ENCODE measurements at places on chromosomes 2 and 18. TPM values are rescaled to one million over a fixed set of nuclear protein-coding genes. Genes with fewer than 3 reads are reported as not detected.

AMER3 gene
- not detected for total RNA-seq

TCF7L1 gene
- 4.3 TPM for total RNA-seq

ANKRD29 gene
- 0.43 TPM for total RNA-seq

MRPS5 gene
- 30.0 TPM for total RNA-seq

CTAGE1 gene
- total RNA-seq, result 0.43 TPM

BBS5 gene
- 5.6 TPM for total RNA-seq

VWC2L gene
- total RNA-seq, result under 0.01 TPM

SPIRE1 gene
- total RNA-seq, result 29.3 TPM

DUSP2 gene
- 2.3 TPM for total RNA-seq

MRO gene
- total RNA-seq, result not detected

GALNT13 gene
- total RNA-seq, result 1.7 TPM

DNA sequence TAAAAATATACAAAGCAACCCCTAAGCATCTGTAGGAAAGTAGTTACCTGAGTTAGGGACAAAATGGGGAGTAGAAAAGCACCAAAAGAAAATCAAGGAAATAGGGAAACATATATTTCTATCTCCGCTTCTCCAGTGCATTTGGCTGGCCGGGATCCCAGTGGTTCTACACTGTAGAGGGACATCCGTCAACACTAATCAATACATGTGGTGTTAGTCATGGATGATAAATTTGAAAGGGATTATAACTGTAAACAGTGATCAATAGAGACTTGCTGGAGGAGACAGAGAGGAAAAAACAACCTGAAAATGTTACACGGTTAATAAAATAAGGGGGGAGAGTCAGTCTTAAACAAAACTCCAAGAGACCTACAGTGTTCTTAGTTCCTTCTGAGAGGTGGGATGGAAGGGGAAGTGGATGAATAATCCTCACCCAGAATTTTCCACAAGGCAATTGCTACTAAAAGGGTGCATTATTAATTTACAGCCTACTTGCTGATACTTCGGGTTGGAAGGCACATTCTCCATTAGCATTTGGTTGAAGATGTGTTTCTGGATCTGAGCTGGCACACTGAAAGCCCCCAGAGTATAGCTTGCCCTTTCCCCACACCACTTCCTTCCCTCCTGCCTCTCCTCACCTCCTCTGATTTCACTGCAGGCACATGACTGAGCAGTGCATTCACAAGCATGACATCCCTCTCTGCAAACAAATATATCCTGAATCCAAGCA, 530.0 kb downstream of the BCL11A start:
- DNase-seq, result no peak

DNA sequence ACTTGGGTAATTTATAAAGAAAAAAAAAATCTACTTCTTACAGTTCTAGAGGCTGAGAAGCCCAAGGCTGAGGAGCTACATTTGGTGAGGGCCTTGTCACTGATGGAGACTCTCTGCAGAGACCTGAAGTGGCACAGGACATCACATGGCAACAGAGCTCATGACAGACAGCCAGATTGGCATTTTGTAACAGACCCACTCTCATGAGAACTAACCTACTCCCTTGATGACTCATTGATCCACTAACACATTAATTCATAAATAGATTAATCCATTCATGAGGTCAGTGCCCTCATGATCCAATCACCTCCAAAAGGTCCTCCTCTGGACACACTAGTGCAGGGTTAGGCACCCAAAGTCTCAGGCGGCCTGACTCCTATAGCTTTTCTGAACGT, 318.4 kb downstream of the GULP1 start:
- no peak for DNase-seq

DNA sequence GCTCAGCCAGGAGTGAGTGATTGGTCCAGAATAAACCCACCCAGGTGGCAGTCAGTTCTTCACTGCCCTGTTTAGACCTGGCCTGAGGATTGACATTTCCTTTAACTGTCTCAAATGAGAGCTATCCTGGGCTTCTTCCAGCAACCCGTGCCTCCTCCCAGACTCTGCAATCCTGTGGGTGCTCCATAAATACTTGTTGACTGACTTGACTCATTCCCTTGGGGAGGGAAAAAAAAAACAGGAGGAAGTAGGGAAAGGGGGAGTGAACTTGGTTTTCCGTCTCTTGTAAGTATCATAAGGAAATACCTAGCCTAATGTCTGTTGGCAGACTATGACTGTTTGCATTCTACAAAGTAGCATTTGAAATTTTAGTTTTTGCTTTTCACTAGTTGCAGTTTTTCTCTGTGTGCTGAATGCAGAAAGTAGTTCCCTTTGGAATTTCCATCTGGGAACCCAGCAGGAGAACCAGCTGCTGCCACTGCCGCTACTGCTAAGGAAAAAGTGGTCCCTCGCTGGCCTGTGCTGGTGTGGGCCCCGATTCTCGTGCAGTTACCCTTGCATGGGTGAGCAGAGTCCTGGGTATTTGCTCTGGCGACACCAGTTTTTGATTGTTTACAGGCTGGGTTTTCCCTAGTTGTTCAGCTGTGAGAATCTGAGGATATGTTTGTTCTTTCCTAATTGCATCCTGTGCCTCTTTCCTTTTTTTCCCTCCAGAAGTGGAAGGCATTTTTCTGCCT, 78.8 kb downstream of the TGOLN2 start:
- DNase-seq, result peak; percentile 95

DNA sequence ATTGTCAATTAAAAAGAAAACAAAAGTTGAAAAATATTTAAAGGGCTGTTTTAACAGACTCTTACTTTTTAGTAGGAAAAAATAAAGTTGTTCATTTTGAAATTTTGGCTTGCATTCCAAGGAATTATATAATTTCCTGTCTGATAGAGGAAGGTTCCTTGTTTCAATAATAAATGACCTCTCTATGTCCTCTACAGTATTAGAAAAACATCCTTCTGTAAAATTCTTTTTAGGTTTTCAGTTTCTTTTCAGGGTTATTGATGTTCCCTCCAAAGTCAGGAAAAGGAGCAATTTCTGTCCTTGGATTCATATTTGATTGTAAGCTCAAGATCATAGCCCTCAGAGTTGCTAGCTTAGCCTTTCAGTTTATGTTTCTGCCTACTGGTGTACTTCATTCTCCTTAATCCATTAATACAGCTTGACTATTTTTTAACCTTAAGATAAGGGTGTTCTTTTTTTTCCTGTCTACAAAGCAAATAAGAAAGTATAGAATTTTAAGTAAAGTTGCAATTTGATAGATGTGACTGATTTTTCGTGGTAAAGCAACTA, 125.2 kb upstream of the COL3A1 start:
- DNase-seq, result no peak

- no peak for DNase-seq
These were observed 165.6 kb downstream of the SMAD7 start for GRCh38 chr18:48785091-48785614.

- DNase-seq, result no peak
These were observed 115.1 kb downstream of the ANKRD44 start for GRCh38 chr2:197195518-197195917.

DNA sequence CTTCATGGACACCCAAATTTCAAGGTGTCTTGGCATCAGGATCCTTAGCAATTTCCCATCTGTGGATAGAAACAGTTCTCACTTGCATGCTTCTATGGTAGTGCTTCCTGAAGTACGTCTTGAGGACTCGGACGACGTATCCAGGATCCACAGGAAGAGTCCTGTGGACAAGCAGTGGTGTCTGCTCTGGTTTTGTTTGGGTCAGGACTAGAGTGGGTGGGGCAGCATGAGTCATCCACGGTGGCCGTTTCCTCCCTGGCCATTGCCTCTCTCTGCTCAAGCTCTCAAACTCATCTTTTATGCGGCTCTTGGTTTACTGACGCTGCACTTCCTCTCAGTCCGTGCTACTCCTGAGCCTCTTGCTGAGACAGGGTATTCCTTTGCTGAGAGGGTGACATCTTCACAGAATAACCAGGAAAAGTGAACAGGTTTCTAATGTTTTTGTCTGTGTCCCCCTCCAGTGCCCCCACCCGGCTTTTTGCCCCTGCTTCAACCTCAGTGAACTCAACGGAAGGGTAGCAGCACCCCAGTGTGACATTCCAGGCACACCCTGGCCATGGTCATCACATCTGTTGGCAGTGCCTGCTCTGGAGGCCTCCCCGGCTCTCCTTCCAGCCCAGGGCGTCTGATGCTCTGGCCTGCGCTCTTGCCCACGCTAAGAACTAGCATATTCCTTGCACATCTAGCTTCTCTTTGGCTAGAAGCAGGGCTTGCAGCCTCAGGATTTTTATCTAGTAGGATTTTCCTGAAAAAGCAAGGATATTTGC, 62.2 kb downstream of the ARMC9 start:
- peak; percentile 27 for DNase-seq

GRCh38 chr2:105376789-105377240, 22.0 kb downstream of the FHL2 start:
- DNase-seq, result peak; percentile 86

- no peak for DNase-seq
These were observed 15.7 kb upstream of the PIK3C3 start for GRCh38 chr18:41939326-41939725.

- DNase-seq, result no peak
These were observed 32.6 kb downstream of the CIB4 start for GRCh38 chr2:26608557-26608956.

DNA sequence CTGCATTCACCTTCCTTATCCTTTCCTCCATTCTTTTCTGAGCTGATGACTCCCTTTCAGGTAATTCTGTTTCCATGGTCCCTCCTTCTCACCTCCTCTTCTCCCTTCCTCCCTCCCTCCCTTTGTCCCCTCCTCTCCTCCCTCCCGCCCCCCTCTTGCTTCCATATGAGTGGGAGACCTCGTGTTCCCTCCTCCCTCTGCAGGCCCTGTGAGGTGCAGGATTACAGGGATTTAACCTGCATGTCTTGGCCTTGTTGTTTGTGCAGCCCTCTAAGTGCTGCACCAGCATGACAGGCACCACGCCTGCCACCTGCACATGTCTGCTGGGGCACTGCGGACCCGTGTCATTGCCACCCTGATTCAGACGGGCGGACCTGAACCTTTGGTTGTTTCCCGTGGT, 103.1 kb downstream of the SNTG2 start:
- DNase-seq, result no peak

DNA sequence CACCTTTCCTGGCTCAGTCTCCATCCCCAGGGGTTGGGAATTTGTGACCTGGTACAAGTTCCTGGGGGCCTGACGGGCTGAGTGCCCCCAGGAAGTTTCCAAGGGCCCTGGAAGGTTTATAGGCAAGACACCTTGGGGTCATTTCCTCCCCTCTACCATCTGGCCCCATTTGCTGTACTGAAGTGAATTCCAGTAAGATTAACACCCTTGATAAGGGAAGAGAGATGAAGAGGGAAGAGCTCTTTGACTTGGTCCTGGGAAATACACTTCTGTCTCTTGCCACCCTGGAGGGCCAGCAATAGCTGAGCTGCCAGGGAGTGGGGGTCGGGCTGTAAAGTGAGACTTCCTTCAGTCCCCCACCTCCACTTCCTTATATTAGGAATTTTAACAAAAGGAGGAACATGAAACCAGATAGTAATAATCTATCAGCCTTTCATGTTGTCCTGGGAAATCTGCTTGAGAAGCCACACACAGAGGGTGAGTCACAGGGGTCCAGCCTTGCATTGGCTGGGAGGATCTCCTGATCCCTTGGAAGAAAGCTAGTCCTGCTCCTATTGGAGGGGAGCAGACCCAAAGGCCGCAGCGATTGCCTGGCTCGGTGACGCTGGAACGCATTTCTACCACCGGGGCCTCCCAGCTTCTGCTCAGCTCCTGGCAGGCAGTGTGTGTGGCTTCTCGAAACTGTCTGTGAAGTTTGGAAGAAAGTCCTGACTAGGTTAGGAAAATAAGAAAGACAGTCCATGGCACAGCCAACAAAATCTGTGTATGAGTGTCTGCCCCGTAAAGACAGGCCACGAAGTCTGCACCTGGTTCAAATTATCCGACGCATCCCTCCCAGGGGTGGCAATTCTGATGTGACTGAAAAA, 87.3 kb downstream of the ACAA2 start:
- peak; percentile 99 for DNase-seq

DNA sequence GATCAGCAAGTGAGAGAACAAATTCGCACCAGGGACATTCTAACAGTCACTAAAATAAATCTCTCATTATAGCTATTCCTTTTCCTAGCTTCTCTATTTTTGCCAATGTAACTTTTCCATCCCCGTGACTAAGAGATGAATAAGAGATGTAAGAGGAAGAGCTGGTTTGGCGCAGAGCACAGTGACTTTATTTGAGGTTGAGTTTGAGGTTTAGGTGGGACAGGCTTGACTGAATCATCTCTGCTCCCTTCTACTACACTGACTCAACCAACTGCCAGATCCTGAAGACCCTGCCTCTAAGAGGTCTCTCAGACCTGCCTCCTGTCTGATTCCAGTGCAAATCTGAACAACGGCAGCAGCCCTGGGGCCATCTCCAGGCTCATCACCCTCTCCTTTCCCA, 28.0 kb downstream of the RFX8 start:
- DNase-seq, result no peak

DNA sequence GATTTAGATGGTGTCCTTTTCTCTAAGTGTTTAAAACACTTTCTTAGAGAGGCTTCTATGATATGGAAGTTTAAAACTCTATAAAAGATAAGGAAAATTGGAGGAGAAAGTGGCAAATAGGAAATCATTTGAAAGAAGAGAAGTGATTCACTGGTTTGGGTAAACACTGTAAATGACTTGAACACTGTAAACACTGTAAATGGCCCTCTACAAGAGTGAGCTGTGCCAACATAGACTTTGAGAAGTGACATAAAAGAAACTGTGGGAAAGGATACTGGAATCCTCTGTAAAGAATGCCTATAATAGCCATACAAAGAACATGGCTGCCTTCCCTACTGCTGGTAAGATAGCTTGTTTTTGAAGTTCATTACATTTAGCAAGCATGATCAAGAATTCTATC, 210.9 kb upstream of the SIX3 start:
- DNase-seq, result no peak

DNA sequence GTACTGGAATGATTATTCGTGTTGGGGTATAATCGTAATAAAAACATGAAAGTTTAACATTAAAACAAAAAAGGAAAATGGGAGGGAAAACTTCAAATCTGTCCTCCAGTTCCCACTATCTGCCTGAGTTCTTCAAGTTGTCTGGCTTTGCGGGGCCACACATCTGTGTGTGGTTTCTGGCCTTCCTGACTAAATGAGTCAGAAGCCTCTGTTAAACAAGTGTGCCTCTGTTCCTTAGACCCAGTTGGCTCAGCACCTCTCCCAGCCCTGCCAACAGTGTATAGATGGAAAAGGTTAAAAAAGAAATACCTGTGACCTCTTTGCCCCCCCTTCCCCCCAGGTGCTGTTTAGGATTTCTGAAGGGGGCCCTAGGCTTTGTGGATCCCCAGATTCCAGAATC, 30.2 kb downstream of the XDH start:
- peak; percentile 86 for DNase-seq

All from fibroblast of villous mesenchyme (primary cell).